Stimulated activated CD4-positive, alpha-beta T cell treated with anti-CD3 and anti-CD28 coated beads, TNF-alpha, amount 100 ng/mL, for 1 hour (primary cell): ENCODE measurements at places on chromosomes 2 and 18.

DNA sequence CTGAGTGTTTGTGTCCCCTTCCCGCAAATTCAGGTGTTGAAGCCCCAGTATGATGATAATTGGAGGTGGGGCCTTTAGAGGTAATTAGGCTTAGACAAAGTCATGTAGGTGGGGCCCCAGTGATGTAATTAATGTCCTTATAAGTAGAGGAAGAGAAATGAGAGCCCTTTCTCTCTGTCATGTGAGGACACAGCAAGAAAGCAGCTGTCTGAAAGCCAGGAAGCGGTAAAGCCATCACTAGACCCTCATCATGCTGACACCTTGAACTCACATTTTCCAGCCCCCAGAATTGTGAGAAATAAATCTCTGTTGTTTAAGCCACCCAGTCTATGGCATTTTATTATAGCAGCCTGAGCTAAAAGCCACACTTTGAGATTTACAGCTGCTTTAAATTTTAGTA, 1580.0 kb downstream of the LRP1B start:
- DNase-seq = no peak

DNA sequence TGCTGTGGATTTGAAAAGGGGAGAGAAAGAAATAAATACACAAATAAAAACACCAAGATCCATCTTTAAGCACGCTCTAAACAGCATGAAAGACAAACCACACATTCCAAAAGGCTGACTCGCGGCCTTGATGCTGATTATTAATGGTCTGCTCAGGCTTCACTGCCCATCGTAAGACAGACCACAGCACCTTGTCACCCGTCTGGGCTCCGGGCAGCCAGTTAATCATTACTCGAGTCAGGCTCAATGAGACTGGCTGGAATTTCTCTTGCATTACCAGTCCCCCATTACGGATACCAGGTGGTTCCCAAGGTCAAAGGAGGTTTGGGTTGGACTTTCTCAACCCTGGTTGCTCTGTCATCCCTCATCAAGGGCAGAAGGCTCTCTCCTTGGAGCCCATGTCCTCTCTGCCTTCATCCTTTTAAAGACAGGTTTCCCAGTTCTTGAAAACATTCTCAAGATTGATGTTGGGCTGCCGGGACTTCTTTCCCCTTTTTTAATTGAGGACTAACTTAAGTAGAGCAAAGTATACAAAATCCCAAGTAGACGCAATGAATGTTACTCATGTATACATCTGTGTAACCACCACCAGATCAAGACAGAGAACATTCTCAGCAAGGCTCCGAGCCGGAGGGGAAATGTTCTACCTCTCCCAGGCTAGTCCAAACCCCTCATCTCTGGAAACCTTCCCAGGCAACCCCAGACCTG, 8.1 kb downstream of the SMAD7 start:
- no peak for DNase-seq

DNA sequence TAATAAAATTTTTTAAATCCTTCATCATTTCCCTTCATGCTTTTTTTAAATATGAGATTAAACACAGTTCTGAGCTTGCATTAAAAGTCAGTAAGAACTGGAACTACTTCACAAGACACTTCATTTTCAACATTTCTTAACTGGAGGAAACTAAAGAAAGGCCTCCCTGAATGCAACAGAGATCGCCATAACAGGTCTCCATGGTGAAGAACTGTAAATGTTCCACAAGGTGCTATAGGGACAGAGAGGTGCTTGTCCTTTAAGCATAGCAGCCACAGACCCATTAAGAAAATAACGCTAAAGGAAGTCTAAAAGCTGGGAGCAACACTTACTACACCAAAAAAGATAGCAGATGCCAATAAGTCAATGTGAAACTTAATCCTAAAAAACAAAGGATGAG, 8.5 kb downstream of the STAM2 start:
- DNase-seq = no peak

DNA sequence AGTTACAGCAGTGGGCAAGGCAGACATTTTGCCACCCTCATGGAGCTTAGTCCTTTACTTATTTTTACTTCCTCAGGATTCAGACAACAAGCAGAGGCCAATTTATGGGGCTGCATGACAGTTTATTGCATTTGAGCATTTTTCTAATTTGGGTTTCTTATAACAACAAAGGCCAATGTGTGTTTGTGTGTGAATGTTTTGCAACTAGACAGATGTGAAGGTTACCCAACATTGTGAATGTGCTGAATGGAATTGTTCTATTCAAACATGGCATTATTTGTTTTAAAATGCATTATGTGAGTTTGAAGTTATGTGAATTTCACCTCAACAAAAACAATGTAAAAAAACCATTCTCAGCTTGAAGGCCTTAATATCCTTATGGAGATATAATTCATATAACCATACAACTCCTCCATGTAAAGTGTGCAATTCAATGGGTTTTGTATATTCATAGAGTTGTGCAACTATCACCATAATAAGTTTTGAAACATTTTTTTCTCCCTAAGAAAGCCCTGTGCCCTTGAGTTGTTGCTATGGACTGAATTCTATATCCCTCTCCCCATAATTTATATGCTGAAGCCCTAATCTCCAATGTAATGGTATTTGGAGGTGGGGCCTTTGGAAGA, 57.3 kb downstream of the CCDC195 start:
- DNase-seq = no peak

DNA sequence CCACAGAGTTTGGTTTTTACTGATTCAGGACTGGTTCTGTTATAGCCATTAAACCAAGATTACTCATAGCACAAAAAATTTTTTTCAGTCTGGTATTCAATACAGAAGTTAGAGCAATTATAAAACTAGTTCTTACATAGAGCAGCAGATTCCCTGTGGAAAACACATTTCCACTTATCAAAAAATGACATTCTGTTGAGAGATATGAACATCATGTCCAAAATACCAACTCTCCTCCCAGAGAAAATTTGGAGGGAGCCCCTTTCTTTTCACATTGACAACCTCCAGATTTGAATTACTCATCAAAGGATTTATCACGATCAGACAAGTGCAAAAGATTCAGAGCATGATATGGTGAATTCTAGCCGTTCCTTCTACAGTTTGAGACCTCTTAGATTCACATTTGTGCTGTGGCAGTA, 126.8 kb upstream of the SERPINE2 start:
- DNase-seq = no peak

GRCh38 chr2:120831086-120831485, 95.4 kb downstream of the GLI2 start:
- DNase-seq = no peak

DNA sequence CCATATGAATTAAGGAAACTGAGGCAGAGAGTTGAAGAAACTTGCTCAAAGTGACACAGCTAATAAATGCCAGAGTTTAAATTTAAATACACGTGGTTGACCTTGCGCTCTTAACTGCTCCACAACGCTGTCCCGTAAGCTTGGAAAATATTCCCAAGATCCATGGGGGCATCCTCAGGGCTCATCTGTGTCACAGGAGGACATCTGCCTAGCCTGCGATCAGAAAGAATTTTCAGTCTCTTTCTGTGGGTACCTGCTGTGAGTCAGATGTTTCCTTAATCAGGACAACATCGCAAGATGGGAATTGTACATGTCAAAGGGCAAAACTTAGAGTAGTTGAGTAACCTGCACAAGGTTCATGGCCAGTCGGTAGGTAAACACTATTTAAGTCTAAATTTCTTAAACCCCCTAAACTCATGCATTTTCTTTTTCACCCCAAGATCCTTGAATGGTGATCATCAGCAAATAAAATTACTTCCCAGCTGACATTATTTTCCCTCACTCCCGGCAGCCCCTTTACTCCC, 1.4 kb downstream of the CMPK2 start:
- DNase-seq = no peak

DNA sequence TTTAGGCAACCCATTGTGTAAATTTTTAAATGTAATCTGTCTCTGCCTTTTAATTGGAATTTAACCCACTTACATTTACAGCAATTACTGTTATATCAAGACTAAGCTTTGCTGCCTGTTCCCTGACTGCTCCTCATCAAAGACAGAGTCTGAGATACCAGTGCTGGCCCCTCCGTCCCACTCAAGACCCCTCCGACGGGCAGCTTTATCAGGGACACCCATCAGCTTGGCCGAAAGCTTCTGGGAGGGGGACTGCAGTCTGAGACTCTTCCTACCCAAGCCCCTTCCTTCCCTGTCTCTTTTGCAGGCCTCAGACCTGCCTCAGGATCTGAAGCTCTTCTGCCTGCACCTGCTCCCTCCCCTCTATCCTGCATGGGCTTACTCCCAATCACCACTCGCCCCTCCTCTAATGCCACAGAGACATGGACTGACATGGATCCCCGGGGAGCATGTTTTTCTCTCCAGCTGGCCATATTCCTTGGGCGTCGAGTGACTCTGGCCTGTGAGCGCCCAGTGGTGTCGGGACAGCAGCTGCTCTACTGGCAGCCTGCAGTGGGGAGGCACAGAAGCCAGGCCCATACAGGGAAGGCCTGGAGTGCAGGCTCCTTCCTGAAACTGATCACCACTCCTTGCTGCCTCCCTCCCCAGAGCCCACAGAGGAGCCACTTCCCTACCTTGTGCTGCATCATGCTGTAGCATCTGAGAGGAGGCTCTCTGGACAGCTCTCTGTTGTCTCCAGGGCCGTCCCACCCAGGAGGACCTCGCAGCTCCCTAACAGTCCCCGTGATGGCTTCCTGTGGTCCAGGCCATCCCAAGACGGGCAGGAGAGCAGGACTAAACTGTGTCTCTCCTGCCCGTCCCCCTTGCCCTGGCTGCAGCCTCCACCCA, 3.7 kb upstream of the KIF1A start:
- no peak for DNase-seq

- DNase-seq = no peak
These were observed 1646.8 kb upstream of the TMEFF2 start for GRCh38 chr2:193841384-193842150.

- no peak for DNase-seq
These were observed 75.6 kb downstream of the MAP4K4 start for GRCh38 chr2:101773137-101773536.

GRCh38 chr2:12604341-12604740, 112.4 kb upstream of the TRIB2 start:
- no peak for DNase-seq

DNA sequence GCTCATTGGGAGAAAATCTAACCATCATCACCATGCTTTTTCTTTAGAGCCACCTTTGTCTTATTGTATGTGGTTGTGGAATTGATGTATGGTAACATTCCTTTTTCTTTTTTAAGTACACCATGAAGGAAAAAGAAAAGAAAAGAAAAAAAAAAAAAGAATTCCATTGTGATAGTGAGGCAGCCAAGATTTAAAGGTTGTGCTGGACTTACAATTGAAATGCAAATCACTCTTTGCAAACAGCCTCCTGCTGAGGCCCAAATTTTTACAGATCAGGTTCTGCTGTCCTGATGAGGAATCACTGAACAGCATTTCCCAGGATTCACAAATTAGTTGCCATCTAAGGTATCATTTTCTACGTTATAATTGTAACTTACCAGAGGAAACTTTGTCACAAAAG, 1101.0 kb upstream of the FANCL start:
- DNase-seq = no peak

GRCh38 chr2:240733803-240734495, 42.3 kb downstream of the AQP12A start:
- no peak for DNase-seq

GRCh38 chr2:147607379-147607778, 237.4 kb upstream of the ACVR2A start:
- DNase-seq = no peak

DNA sequence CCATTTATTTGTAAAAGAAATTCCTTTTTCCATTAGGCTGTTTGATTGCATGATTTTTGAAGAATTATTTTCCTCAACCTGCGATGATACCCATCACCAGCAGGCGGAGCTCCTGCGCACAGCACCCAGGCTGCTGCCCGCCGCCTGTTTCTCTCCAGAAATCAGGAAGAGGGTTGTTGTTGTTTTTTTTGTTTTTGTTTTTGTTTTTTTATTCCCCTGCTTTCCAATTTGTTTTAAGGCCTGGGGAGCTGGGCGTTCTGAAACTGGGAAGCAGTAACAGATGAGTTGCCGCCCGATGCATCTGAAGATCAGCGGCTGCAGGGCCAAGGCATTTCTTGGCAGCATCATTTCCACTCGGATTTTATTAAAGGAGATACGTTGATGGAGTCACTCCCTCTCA, 132.1 kb downstream of the MBP start:
- DNase-seq = no peak

GRCh38 chr18:24570716-24571115, 110.3 kb downstream of the HRH4 start:
- DNase-seq = no peak

DNA sequence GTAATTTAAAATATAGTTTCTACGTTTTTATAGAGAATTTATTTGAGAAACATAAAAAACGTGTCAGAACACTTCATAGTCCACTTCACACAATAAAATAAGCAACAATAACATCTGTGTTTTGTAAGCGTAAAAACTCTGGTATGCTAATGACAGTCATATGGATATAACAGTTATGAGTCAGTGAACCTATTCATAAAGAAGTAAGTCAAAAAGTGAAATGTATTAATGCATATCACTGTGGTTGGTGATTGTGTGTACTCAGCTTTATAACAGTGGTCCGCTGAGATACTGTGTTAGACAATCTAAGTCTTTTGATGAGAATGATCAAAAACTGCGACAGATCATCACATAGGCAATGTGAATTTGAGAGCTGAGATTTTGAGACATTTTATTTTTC, 153.2 kb downstream of the WDR7 start:
- no peak for DNase-seq

DNA sequence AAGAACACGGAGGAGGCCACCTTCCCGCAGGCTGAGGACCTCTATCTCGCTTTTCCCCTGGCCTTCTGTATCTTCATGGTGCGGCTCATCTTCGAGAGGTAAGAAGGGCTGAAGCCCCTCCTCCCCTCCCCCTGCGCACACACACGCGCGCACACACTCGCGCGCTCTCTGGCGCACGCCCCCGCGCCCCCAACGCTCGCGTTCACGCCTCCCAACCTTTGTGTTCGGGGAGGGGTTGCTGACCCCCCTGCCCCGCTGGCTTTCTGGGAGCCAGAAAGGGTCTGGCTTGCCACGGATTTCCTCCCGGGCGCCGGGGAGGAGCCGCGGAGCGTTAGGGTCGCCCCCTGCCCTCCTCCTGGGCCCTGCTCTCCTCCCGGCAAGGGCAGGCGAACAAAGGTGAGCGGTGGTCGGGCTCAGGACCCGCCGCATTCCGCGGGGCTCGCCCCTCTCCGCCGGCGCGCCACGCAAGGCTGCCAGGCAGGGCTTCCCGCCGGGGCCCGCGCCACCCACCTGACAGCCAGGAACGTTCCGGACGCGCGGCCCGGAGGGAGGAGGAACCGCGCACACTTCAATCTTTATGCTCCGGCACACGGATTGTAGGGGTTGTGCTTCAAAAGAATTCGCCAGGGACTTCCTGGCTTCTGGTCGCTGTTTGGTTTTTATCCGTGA, 583 bp downstream of the CERS6 start:
- DNase-seq = peak; percentile 33

- no peak for DNase-seq
These were observed 17.8 kb downstream of the RNF144A start for GRCh38 chr2:6934758-6935651.

- DNase-seq = no peak
These were observed 136.8 kb downstream of the SMAD7 start for GRCh38 chr18:48813833-48814489.

- DNase-seq = no peak
These were observed 885 bp upstream of the DSEL start for GRCh38 chr18:67517444-67517765.

- DNase-seq = no peak
These were observed 6.0 kb downstream of the CD302 start for GRCh38 chr2:159792036-159792435.
